ENCODE measurements at places on chromosomes 12 and 14.

DNA sequence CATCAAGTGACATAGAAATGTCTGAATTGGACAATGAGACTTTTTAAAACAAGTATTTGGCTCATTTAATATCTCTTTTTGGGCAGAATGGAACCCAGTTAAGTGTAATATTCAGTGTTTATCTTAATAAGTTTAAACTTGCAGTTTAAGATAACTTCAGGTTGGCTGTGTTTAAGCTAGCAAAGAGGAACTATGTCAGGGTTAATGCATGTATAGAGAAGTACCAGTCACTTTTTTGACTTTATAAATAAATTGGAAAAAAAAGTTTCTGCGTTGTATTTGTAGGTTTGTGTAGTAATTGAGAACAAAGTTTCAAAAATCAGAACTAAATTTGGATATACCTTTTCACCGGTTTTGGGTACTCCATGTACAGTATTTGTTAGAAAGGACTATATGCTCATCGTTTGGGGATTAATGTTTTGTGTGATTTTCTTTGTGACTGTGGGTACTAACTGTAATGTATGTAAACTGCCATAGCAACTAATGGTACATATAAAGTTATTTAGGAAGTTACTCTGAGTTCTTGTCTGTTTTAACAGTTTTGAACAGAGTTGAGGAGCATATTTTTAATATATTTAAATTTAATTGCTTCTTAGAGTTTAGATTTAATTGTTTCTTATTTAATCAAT lies 4.5 kb downstream of the HMGA2 start:
- no peak for DNase-seq

DNA sequence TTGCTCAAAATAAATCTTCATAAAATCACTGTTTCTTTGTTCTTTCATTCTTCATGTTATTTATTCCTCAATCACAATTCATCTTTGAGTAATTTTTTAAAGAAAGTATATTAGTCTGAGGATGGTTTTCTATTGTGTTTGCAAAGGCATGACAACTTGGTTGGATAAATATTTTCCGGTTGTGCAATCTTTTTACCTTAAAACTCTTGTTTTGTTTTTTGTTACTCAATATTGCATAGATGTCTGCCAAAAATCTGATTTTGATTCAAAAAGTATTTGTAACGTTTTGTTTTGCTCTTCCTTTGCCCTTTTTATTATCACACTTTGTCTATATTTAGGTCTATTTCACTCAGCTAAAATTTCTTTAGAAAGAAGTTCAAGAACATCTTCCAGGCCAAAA lies 86.2 kb upstream of the SYT1 start:
- no peak for DNase-seq

DNA sequence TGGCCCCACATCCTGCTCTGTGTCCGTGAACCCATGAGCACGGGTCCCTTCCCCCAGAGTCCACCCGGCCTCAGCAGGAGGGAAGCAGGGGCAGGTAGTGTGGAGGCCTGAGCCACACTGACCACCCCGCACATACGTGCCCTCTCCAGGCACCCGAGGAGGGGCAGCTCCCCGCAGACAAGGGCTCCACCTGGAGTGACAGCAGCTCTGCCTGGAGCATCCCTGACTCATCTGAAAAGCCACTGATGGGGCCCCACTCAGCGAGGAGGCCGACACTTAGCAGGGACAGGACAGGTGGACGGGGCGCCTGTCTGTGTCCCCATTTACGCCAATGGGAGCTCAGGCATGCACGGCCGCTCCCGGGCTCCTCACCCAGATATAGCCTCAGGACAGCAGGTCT lies 237.6 kb upstream of the SFSWAP start:
- DNase-seq = no peak

GRCh38 chr14:66359500-66359899 lies 126.7 kb upstream of the CCDC196 start:
- peak; percentile 62 for DNase-seq

GRCh38 chr12:129675947-129676346 lies 227.9 kb downstream of the TMEM132D start:
- DNase-seq = no peak

- DNase-seq = no peak
These were observed 123.1 kb downstream of the ANO6 start for GRCh38 chr12:45339035-45339434.

DNA sequence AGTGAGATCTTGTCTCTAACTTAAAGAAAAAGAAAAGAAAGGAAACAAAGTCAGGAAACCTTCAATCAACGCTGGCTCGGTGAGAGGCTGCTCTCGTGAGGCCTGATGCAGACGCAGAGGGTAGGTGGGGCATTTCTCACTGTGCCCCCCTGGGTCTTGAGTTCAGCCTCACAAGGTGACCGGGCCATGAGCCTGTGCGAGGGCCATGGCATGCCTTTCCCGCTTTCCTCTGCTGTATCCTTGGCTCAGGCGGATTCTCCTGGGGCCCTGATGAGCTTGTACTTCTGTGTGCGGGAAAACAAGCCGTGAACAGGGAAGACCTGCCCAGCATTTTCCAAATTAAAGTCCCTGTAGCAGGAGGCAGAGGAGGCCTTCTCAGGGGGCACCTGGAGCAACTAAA lies 20.2 kb downstream of the ADGRD1 start:
- DNase-seq = no peak

GRCh38 chr12:3671330-3672112 lies 81.4 kb downstream of the CRACR2A start:
- DNase-seq = no peak

DNA sequence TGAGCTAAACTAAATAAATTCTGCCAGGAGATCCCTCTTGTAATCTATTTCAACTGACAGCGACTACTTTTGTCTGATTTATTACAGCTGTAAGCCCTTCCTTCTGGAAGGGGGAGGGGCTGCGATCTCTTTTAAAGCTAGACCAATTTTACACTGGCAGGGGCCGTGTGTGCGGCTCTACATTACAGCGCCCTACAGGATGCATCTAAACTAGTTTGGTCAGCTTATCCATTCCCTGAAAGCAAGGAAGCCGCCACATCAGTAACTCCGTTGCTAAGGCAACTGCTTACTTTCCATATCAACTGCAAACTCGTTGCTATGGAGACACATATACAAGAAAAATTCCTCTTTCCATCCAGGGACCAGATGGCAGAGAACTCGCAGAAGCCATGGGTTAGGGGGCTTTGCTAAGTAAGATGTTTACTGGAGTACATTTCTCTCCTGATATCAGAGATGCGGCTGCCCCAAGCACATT lies 17.4 kb downstream of the FOXN3 start:
- DNase-seq = peak; percentile 75
